ENCODE measurements at places on chromosomes 4 and X.

DNA sequence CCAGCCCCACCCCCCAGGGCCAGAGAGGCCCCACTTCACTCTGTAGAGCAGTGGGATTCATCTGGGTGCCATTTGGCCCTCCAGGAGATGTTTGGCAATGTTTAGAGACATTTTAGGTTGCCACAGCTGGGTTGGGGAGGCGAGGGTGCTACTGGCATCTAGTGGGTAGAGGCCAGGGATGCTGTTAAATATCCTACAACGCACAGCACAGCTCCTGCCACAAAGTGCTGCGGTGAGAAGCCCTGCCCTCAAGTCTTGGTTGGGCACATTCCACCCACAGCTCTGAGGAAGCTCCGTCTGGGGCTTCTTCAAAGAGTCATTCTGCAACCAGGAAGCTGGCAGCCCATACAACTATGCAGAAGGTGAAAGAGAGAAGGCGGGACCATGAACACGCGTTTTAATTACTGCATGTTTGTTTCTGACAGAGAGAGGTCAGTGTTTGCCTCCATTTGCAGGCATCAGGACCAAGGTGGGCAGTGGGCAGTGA lies 48.1 kb upstream of the FAM9C start:
- H3K27me3 ChIP-seq, result no peaks in the 10 kb centered on the region
- H3K27ac ChIP-seq, result peak overlapping the region; percentile 87
- H3K4me1 ChIP-seq, result no peaks in the 10 kb centered on the region
- no peaks in the 10 kb centered on the region for H3K36me3 ChIP-seq
- peak; percentile 57 for DNase-seq
- no peak overlapping the region for H3K4me3 ChIP-seq

DNA sequence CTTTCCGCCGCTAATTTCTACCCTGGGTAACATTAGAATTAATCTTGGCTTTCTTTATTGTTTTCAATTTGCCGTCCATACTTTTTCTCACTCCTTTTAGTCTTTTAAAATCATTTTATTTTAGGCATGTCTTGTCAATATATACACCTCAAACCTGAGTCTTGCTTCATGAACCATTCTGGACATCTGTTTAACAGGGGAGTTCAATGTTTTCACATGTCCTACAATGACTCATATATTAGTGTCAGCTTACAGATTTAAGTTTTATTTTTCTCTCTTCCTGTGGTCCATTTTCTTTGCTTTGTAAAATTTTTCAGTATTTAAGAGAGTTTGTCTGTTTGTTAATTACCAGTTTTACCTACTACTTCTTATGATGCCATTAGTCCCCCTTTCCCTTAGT lies 89.5 kb downstream of the LCORL start:
- H3K4me1 ChIP-seq, result no peaks in the 10 kb centered on the region
- H3K27me3 ChIP-seq, result no peaks in the 10 kb centered on the region
- no peak overlapping the region for H3K27ac ChIP-seq

GRCh38 chr4:152160225-152160800 lies 375.6 kb downstream of the FBXW7 start:
- H3K4me3 ChIP-seq, result no peak overlapping the region
- H3K27ac ChIP-seq, result no peak overlapping the region
- DNase-seq, result no peak
- no peaks in the 10 kb centered on the region for H3K4me1 ChIP-seq

- DNase-seq, result no peak
- H3K4me1 ChIP-seq, result no peaks in the 10 kb centered on the region
- H3K27me3 ChIP-seq, result no peaks in the 10 kb centered on the region
- H3K27ac ChIP-seq, result no peak overlapping the region
- H3K4me3 ChIP-seq, result no peak overlapping the region
Observed at GRCh38 chrX:71174795-71175194, 30.2 kb downstream of the NLGN3 start.

- H3K4me1 ChIP-seq, result peaks cover 4% of the 10 kb centered on the region
- H3K27ac ChIP-seq, result peak overlapping the region; percentile 6
- H3K4me3 ChIP-seq, result no peak overlapping the region
- no peaks in the 10 kb centered on the region for H3K27me3 ChIP-seq
- no peaks in the 10 kb centered on the region for H3K36me3 ChIP-seq
Observed at GRCh38 chr4:24642981-24643547, 58.7 kb upstream of the DHX15 start.

GRCh38 chr4:24488399-24489164 lies 95.8 kb downstream of the DHX15 start:
- H3K36me3 ChIP-seq, result no peaks in the 10 kb centered on the region
- H3K27ac ChIP-seq, result no peak overlapping the region
- DNase-seq, result peak; percentile 68
- H3K4me1 ChIP-seq, result no peaks in the 10 kb centered on the region
- no peak overlapping the region for H3K4me3 ChIP-seq

- H3K27ac ChIP-seq, result no peak overlapping the region
- H3K27me3 ChIP-seq, result no peaks in the 10 kb centered on the region
- H3K36me3 ChIP-seq, result no peaks in the 10 kb centered on the region
- no peak overlapping the region for H3K4me3 ChIP-seq
- no peak for DNase-seq
Observed at GRCh38 chrX:34365471-34365870, 233.4 kb upstream of the FAM47A start.

GRCh38 chr4:118348886-118349285 lies 3.9 kb downstream of the PRSS12 start:
- no peaks in the 10 kb centered on the region for H3K36me3 ChIP-seq
- H3K27me3 ChIP-seq, result peaks cover 16% of the 10 kb centered on the region
- peak; percentile 66 for DNase-seq

DNA sequence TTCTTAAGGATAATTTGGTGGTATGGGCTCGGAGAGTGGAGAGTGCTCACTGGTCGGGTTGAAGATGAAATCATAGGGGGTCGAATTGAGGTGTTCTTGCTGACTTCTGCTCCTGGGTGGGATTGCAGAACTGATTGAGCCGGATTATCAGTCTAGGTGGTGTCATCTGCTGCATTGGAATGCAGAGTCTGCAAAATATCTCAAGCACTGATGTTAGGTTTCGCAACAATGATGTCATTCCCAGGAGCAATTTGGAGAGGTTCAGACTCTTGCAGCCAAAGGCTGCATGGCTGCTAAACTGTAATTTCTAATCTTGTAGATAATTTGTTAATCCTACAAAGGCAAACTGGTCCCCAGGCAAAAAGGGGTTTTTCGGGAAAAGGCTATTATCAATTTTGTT lies 67.7 kb downstream of the RHOH start:
- DNase-seq, result no peak
- H3K27me3 ChIP-seq, result no peaks in the 10 kb centered on the region
- no peak overlapping the region for H3K27ac ChIP-seq
- H3K36me3 ChIP-seq, result no peaks in the 10 kb centered on the region

DNA sequence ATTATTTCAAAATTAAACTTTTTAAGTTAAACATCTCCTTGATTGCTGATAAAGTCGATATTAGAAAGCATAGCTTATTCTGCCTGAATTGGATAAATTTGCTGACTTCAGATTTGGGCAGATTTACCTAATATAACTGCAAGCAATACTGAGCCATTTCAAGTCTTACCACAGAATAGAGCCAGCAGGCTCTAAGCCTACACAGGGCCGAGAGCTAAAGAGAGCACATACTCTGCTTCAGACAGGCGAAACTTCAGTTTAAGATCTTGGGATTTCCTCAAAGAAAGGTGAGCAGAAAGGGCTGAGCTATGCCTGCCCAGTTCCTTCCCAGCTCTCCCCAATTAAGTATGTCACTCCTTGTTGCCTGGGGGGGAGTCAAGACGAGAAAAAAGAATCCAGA lies 240.6 kb upstream of the NOCT start:
- no peaks in the 10 kb centered on the region for H3K36me3 ChIP-seq
- no peak overlapping the region for H3K27ac ChIP-seq
- no peak for DNase-seq
- no peak overlapping the region for H3K4me3 ChIP-seq

DNA sequence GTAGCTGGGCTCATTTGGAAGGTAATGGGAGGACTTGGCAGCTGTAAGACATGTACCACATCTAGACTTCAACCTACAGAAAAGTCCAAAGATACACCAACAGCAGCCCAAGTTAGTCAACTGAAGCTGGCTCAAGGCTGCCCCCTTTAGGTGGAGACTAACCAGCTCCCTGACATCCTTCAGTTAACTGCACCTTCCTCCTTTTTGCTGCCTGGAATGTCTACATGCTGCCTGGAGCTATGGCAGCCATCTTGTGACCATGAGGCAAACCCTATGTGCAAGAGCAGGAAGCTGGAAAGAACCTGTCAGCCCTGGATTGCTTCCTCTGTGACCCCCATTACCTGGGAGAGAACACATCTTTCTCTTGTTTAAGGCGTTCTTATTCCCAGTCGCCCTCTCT lies 25.8 kb downstream of the ARSD start:
- no peak for DNase-seq
- no peaks in the 10 kb centered on the region for H3K4me1 ChIP-seq

DNA sequence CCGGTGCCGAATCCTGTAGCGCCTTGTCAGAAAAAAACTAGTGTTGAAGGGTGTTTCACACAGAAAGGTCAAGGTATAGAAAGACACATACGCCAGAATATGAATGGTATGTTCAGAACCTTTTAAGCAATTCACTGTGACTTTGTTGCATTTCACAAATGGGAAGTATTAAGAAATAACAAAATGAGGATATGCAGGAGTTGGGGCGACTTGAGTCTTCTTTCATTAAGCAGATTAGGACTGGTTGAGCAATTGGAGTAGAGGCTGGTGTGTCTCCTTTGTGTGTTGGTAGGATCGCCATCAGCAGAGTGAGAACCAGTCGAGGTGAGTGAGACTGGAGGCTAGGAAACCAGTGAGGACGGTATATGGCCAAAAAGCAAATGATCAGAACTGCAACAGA lies 1454.5 kb upstream of the TENM3 start:
- H3K27me3 ChIP-seq, result no peaks in the 10 kb centered on the region
- no peaks in the 10 kb centered on the region for H3K36me3 ChIP-seq
- no peak for DNase-seq

- no peak overlapping the region for H3K4me3 ChIP-seq
- DNase-seq, result no peak
- H3K27ac ChIP-seq, result no peak overlapping the region
- no peaks in the 10 kb centered on the region for H3K27me3 ChIP-seq
Observed at GRCh38 chr4:181731900-181732299, 511.3 kb upstream of the TENM3 start.

- H3K4me1 ChIP-seq, result peaks cover 7% of the 10 kb centered on the region
- H3K4me3 ChIP-seq, result no peak overlapping the region
- no peak overlapping the region for H3K27ac ChIP-seq
Observed at GRCh38 chrX:1564750-1565683, 26.4 kb upstream of the AKAP17A start.

DNA sequence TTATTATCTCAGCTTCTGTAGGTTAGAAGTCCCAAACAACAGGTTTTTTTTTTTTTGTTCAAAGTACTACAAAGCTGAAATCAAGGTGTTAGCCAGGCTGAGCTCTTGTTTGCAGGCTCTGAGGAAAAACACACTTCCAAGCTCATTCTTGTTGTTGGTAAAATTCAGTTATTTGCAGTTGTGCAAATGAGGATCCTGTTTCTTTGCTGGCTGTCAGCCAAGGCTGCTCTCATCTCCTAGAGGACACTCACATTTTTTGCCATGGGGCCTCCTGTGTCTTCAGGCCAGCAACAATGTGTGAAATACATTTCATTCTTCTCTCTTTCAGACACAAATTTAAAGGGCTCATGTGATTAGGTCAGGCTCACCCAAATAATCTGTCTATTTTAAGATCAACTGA lies 60.3 kb upstream of the HSD17B10 start:
- no peaks in the 10 kb centered on the region for H3K36me3 ChIP-seq
- no peak overlapping the region for H3K27ac ChIP-seq
- no peaks in the 10 kb centered on the region for H3K4me1 ChIP-seq
- no peak for DNase-seq
- no peak overlapping the region for H3K4me3 ChIP-seq

- no peaks in the 10 kb centered on the region for H3K27me3 ChIP-seq
- H3K27ac ChIP-seq, result no peak overlapping the region
- DNase-seq, result no peak
- no peaks in the 10 kb centered on the region for H3K36me3 ChIP-seq
Observed at GRCh38 chr4:11814758-11815157, 386.1 kb upstream of the HS3ST1 start.

DNA sequence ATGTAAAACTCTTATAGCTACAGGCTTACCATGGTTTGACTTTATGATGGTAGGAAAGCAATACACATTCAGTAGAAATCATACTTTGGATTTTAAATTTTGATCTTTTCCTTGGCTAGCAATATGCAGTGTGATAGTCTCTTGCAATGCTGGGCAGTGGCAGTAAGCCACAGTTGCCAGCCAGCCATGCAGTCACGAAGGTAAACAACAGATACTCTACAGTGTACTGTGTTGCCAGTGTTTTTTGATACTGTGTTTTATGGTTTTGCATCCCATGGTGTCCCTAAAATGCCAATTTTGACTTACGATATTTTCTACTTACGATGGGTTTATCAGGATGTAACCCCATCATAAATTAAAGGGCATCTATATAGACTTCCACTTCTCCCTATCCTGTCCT lies 24.8 kb upstream of the KLF3 start:
- H3K27ac ChIP-seq, result no peak overlapping the region
- DNase-seq, result no peak
- H3K4me3 ChIP-seq, result no peak overlapping the region
- H3K36me3 ChIP-seq, result no peaks in the 10 kb centered on the region
- H3K4me1 ChIP-seq, result no peaks in the 10 kb centered on the region

GRCh38 chr4:94714365-94715160 lies 43.2 kb upstream of the BMPR1B start:
- H3K4me1 ChIP-seq, result no peaks in the 10 kb centered on the region
- no peaks in the 10 kb centered on the region for H3K27me3 ChIP-seq
- no peak overlapping the region for H3K4me3 ChIP-seq
- no peaks in the 10 kb centered on the region for H3K36me3 ChIP-seq

- H3K36me3 ChIP-seq, result no peaks in the 10 kb centered on the region
- peak; percentile 17 for DNase-seq
- no peak overlapping the region for H3K27ac ChIP-seq
- no peaks in the 10 kb centered on the region for H3K27me3 ChIP-seq
Observed at GRCh38 chrX:131646106-131646505, 102.2 kb downstream of the OR13H1 start.

DNA sequence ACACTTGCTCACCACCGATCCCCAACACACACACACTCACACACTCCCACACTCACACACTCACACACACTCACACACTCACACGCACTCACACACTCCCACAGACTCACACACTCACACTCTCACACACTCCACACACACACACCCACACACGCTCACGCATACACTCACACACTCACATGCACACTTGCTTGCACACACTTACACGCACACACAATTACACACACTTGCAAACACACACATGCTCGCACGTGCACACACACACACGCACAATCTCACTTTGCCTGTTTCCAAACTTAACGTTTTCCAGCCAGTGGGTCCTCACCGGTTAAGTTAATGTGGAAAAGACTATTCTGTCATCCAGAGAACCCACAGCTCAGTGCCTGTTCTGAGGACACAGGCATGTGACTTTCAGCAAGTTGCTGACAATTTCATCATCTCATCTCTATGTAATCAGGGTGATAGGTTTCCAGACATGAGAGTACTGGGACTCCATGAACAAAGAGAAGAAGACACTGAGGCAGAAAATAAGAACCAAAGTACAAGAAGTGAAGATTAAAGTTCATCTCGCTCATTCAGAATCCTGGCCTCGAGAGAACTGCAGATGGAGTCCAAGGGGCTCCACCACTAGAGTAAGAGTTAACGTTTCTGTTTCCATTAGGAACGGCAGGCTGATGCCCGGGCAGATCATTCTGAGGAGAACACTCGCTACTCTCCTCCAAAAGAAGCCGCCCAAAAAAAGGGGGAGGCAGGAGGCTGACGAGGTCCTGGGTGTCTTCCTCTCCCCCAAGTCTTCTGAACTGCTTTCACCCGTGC lies 153.2 kb upstream of the FRG1 start:
- H3K4me3 ChIP-seq, result no peak overlapping the region
- H3K4me1 ChIP-seq, result no peaks in the 10 kb centered on the region
- no peaks in the 10 kb centered on the region for H3K27me3 ChIP-seq
- no peaks in the 10 kb centered on the region for H3K36me3 ChIP-seq

GRCh38 chr4:64889906-64890610 lies 480.8 kb upstream of the TECRL start:
- H3K4me3 ChIP-seq, result no peak overlapping the region
- no peaks in the 10 kb centered on the region for H3K36me3 ChIP-seq
- no peaks in the 10 kb centered on the region for H3K27me3 ChIP-seq
- H3K4me1 ChIP-seq, result no peaks in the 10 kb centered on the region
- no peak overlapping the region for H3K27ac ChIP-seq
